Effector memory CD8-positive, alpha-beta T cell (primary cell): ENCODE measurements at places on chromosomes 11 and 22.
A peak's percentile ranks its signal among the peaks of the same experiment; 100 is the strongest.

- no peak for DNase-seq
These were observed 42.2 kb downstream of the MACROD1 start for GRCh38 chr11:64123679-64124078.

DNA sequence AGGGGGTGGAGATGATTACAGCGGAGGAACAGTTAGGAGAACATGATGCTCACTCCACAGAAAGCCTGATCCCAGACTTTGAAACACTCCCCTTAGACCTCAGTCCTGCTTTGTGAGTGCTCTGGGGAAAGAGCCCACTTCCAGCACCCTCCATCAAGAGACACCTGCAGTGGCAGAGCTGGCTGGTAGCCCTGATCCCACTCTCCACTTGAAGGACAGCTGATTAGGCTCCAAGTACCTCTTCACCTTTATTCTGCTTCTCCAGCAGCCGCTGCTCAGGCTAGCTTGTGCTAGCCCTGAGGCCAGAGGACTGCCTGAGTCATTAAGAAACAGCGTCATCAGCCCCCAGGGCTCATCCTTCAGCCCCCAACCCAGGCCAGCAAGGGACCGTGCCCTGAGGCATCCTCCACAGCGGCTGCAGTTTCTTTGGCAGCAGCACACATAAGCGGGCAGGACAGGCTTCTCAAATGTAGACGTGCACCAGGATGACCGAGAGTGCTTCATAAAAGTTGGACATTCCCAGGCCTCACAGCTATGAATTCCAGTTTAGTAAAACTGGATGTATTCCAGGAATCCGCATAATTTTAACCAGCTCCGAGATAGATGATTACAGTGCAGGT is 146.0 kb upstream of the TBCEL start:
- no peak for DNase-seq

- DNase-seq = peak; percentile 9
These were observed 44.3 kb downstream of the NNMT start for GRCh38 chr11:114340311-114341131.

- no peak for DNase-seq
These were observed 6.8 kb downstream of the APIP start for GRCh38 chr11:34909415-34909814.

- no peak for DNase-seq
These were observed 437.0 kb downstream of the DYNC2H1 start for GRCh38 chr11:103546236-103546635.

DNA sequence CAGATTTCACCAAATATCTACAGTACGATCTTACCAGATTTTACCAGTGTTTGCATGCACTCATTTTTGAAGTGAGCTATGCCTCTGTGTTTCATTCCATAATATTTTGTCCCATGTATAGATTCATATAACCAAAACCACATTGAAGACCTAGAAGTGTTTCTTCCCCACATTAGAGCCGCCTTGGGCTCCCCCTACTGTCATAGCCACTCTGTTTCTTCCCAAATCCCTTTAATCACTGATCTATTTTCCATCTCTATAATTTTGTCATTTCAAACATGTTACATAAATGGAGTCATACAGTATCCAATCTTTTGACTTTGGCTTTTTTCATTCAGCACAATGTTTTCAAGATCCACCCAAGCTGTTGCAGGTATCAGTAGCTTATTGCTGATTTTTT is 12.7 kb downstream of the MRGPRX3 start:
- DNase-seq = no peak

- no peak for DNase-seq
These were observed 7.3 kb downstream of the TANGO2 start for GRCh38 chr22:20027966-20028854.

GRCh38 chr11:111906680-111907079 is 4.9 kb downstream of the CRYAB start:
- DNase-seq = no peak

DNA sequence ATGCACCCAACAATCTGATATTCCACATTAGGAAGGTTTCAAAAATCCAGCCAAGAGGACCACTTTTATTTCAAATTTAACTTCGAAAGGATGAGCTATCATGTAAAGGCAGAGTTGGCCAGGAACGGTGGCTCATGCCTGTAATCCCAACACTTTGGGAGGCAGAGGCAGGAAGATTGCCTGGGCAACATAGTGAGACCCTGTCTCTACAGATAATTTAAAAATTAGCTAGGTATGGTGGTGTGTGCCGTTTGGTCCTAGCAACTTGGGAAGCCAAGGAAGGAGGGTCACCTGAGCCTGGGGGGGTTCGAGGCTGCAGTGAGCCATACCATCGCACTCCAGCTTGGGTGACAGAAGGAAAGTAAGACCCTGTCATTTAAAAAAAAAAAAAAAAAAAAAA is 96.7 kb downstream of the CADM1 start:
- DNase-seq = no peak

GRCh38 chr22:36277482-36278291 is 24.8 kb downstream of the APOL1 start:
- DNase-seq = peak; percentile 50

- no peak for DNase-seq
These were observed 18.1 kb downstream of the RNH1 start for GRCh38 chr11:488992-489391.

DNA sequence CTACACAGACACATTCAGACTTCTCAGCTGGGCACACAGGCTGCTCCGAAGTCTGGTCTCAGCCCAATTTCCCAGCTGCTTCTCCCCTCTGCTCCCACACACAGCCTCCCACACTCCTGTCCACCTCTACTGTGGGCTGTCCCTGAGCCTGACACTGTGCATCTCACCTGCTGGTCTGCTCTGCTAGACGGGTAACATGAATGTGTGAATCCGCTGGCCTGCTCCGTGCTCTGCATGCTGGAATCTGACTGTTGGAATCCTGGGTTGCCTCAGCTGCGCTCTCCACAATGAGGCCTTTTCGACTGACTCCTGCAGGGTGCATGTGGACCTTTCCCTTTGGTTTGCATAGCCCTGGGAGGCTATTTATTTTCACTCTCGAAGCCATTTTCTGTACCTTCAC is 489.5 kb upstream of the B3GAT1 start:
- DNase-seq = no peak

DNA sequence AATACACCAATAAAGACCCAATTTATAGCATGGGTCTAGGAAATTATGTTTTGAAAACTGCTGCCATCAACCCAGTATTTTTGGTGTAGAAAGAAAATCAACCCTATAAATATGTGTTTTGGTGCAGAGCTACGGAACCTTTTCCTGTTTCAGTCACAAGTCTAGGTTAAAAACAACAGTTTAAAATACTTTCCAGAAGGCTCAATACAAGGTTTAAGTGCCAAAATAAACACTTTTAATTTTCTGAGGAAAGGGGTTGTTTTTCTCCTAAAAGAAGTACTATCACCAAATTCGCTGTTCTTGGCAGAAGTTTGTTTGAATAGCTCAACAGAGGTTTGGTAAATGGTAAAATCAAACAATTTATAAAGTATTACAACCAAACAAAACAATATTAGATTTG is 201.3 kb downstream of the TMEM135 start:
- no peak for DNase-seq

GRCh38 chr22:44172370-44173108 is 8.2 kb upstream of the PARVG start:
- no peak for DNase-seq

- DNase-seq = no peak
These were observed 14.5 kb upstream of the CLMP start for GRCh38 chr11:123209591-123209990.

DNA sequence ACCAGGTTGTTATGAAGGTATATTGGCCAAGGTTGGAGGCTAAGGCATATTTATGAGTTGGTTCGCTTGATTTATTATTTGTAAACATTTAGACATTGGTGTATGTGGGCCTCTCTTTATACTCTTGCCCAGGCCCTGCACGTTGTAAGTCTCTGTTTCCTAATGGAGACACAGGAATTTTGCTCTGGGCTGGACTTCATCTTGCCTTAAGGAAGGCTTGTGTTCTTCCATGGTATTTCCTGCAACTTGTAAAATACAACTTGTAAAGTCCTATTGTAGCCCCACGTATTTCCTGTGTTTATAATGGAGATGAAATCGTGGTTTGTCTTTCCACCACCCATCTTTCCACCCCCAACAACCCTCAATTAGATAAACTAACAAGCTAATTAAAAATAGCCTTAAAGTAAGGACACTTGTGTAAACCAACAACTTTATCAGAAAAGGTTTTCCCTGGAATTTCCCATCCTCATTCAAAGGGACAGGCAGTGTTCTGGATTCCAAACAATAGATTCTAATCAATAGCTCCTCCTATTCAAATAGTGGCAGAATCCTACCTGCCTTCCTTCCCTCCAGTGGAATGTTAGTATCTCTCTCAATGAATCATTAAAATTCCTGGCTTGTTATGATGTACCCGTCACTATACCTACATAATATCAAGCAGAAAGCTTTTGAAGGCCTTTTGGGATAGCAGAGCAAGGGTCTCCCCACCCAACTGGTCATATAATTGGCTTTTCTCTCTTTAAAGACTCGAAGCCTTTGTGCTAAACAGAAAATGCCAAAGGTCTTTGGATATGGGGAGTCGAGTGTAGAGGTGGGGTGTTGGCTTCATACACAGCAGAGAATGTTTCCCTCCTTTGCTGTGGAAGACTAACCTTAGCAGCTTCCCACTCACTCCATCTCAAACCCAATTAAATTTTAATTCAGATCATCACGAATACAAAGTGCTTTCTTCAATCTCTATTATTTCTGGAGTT is 77.1 kb downstream of the UBASH3B start:
- DNase-seq = no peak

DNA sequence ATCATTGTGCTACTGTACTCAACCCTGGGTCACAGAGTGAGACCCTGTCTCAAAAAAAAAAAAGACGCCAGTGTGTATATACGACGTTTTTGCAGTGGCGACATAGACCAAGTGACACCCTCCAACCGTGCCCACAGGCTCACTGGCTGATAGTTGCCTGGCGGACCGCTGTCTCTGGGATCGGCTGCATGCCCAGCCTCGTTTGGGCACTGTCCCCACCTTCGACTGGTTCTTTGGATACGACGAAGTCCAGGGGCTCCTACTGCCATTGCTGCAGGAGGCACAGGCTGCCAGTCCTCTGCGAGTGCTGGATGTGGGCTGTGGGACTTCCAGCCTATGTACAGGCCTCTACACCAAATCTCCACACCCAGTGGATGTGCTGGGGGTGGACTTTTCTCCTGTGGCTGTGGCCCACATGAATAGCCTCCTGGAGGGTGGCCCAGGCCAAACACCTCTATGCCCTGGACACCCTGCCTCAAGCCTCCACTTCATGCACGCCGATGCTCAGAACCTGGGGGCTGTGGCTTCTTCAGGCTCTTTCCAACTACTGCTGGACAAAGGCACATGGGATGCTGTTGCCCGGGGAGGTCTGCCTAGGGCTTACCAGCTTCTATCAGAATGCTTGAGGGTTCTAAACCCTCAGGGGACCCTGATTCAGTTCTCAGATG is 1.3 kb downstream of the CSKMT start:
- no peak for DNase-seq

GRCh38 chr11:67260406-67260805 is 5.9 kb upstream of the GRK2 start:
- no peak for DNase-seq

- no peak for DNase-seq
These were observed 34.1 kb upstream of the OR8B8 start for GRCh38 chr11:124479561-124479960.

DNA sequence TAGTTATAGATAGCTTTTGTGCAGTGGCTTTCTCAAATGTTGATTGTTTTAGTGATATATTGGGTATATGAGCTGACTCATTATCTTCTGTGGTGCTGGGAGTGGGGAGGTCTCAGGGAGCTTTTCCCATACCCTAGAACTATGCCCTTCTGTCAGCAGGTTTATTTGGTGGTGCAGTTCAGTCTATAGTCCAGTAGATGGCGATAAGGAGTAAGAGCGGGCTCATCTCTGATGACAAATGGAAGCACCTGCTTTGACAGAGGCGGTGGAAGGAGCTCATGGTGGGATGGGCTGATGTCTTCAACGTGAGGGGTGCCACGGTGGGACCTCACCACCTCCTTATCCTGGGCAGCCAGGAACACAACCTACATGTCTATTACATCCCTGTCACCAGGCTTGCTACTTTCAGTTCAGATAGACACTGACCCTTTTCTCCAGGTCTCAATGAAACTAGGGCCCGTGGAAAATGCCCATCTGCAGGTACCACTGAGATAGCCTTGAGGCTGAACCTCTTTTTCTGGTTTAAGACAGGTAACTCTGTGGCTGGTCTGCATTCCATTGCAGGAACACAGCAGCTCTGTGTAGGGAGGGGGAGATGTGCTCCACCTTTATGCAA is 13.0 kb upstream of the OR6A2 start:
- peak; percentile 28 for DNase-seq

GRCh38 chr11:83072350-83073242 is 899 bp upstream of the RAB30 start:
- DNase-seq = no peak

GRCh38 chr11:102761646-102762238 is 18.7 kb downstream of the MMP10 start:
- DNase-seq = no peak

DNA sequence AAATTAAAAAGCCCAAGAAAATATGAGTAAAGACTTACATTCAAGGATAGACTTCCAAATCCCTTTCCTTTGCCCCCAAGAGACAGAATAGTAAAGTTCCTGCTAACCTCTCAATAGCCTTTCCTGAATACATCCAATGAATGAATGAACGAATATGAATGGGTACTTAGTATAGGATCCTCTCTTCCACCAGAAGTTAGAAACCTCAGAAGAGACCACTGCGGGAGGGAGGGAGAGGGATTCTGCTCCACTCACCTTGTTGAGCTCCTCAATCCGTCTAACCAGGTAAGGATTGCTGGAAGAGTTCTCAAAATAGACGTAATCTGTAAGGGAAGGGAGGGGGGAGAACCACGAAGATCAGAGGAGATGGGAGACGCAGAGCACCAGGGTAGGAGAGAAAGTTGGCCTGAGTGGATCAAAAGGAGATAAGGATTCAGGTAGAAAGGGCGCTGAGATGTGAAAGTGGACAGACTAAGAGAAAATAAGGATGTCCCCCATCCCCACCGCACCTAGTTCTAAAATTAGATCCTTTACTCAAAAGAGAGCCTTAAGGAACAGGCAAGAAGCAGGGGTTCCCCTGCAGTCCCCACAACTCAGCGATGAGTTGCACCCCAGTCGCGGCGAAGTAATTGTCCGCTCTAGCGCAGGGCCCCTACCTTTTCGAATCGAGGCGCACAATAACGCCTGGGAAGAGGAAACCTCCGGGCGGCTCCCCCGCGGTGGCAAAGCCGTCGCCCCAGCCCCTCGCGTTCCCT is 1.1 kb downstream of the MTA2 start:
- DNase-seq = no peak

DNA sequence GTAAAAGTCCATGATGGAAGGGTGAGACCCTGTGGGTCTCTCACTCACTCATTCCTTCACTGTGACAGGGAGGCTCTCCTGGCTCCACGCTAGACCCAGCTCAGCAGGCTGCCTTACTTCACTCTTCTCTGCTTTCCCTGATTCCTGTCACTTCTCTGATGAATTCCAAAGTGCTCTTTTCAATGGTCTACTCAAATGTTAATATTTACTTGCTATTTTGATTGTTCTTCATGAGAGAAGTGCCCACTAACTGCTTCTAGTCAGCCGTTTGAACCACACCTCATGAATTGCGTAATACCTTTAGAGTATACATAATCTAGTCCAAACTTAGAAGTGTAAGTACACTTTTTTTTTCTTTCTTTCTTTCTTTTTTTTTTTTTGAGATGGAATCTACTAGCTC is 1350.2 kb upstream of the RAG2 start:
- DNase-seq = no peak
